ENCODE measurements at places on chromosomes 5 and 9.

- no peak for DNase-seq
These were observed 3.7 kb downstream of the TUBB4B start for GRCh38 chr9:137244486-137245449.

DNA sequence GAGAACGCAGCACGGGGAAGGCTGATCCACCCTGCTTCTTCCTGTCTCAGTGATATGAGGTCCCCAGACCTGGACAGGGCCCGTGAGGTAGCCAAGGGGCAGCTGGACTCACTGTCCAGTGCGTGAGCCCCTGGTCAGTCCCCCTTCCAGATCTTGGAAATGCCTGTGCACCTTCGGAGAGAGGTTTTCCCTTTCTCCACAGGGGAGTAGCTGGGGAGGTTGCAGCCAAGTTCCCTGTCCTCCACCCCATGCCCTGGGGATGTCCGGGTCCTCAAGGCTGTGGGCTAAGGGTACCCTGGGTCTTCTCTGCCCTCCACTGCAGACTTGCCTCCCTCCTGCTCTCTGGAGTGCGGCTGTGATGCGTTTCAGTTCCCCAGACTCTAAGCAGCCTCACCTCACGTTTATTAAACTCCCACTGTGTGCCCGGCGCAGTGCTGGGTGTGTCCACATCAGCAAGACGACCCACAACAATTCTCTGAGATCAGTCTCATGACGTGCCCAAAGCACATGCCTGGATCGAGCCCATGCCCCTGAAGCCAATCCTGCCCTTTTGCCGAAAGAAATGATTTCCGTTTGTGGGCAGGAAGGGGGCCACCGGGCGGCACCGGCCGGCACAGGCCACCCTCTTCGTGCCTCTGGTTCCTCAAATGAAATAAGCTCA is 101.3 kb upstream of the PHYKPL start:
- DNase-seq = no peak

DNA sequence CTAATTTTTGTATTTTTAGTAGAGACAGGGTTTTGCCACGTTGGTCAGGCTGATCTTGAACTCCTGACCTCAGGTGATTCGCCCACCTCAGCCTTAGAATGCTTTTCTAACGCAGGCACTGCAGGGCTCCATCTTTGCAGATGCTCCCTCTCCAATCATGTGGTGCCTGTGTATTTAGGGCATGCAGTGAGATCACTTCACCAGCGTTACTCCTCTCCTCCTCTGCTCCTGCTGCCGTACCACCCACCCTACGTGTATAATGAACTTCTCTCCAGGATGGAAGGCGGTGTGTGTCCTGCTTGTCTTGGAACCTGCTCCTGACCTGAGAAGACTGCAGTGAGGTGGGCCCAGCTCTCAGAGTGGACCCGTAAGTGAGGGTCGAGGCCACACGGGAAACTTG is 13.6 kb upstream of the CFAP157 start:
- DNase-seq = no peak

GRCh38 chr5:170426149-170426767 is 37.1 kb upstream of the KCNMB1 start:
- no peak for DNase-seq

DNA sequence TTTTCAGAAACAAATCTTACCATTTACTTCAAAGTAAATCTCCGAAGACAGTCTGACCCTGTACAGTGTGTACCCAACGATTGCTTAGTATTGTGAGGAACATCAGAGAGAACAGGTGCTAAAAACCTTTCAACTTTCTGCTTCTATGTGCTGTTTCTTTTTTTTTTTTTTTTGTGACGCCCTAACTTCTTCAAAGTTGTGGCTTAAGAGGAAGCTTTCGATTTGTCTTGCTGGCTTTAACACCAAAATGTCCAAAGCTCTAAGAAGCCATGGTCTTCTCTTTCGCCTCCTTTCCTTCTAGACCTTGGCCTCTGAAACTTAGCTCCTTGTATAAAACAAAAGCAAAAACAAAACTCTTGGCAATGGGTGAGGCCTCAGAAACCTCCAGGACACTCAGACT is 1.2 kb downstream of the TNFSF8 start:
- DNase-seq = no peak

- DNase-seq = no peak
These were observed 36.2 kb upstream of the ADAM19 start for GRCh38 chr5:157611571-157612476.

DNA sequence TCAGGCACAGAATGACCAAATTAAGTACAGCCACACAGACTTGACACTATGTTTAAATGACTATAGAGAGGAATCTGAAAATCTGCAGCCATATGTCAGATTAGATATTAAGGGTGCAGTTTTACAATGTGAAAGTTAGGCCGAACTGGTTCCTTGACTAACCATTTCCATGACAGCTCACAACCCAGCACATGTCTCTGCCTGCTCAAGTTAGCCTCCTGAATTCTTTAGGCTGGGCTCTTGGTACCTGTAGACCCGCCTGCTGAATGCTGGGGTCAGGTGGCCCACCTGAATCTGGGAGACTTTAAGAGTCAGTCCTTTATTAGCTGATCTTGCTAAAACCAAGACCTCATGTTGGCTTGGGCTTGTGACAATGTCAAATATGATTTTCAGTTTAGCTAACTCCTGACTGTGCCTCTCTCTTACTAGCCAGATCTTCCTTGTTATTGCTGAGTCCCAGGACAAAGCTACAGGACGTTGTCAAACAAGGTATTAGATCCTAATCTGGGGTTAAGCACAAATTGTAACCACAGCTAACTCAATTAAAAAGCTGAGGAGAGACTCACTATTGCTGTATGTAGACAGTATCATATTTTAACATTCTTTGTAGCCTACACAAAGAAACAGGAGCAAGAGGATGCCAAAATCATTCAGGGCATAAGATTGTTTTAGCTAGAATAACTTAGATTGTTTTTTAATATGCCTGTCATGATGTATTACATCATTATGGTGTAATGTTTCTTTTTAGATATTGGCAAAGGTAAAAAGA is 490.9 kb downstream of the SEMA5A start:
- no peak for DNase-seq

DNA sequence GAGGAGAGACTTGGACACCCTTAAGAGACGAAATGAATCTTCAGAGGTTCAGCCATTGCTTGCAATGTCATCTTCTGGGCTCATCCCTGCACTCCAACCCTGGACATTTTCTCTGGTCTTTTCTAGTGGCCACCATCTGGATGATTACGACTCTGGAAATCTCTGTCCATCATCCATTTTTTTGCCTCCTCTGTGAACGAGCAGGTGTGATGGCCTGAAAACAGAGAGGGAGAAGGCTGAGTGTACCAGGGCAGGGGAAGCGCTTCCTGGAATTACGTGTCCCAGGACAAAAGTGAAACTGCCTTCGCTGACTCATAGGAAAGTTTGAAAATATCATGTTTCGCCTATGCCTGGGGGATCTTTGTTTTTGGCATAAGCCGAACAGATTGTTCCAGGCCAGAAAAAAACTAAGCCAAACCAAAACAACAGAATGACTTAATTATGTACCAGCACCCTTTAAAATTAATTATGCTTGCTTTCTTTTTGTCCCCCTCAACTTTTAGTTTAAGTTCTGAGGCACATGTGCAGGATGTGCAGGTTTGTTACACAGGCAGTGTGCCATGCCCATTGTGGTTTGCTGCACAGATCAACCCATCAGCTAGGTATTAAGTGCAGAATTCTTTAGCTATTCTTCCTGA is 31.9 kb downstream of the ANKRD33B start:
- peak; percentile 50 for DNase-seq

GRCh38 chr5:150763023-150763769 is 4.4 kb upstream of the DCTN4 start:
- DNase-seq = no peak

- no peak for DNase-seq
These were observed 37.2 kb downstream of the NTNG2 start for GRCh38 chr9:132199056-132199455.

DNA sequence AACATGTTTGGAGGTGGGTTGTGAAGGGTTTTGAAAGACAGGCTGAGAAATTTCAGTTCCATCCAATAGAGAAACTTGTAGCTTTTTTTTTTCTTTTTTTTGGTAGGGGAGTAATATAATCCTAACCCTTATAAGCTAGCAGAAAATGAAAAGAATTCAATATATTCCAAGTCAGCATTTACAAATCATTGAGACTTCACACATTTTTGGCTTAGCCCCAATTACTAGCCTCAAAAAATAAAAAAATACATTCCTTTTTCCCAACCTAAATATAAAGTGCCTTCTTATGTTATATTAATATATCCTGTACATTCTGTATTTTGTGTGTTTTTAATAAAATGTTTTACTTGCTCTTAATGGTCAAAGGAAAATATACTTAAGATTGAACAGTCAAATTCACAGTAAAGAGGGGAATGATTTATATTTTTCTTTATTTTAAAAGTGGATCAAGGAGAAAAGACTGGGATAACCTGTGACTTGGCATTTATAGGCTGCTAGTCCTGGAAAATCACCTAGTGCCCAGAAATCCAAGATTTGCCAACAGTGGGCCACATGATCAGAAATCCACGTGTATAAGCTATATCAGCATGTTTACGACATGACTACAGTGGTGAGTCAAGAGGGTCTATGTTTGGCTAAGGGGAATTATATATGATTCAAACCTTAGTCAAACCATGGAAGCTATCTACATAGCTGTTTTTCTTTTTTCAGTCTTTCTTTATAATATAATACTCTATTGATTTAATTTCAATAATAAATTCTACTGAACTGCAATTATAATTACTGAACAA is 14.5 kb downstream of the HACD4 start:
- no peak for DNase-seq

Data from activated naive CD8-positive, alpha-beta T cell treated with anti-CD3 and anti-CD28 coated beads, Interleukin-2, amount 50 U/mL, for 24 hours (primary cell).